Activated CD4-positive, alpha-beta T cell treated with anti-CD3 and anti-CD28 coated beads, Interleukin-2, amount 50 U/mL, for 1 hour (primary cell): ENCODE measurements at places on chromosomes 6 and 20.

DNA sequence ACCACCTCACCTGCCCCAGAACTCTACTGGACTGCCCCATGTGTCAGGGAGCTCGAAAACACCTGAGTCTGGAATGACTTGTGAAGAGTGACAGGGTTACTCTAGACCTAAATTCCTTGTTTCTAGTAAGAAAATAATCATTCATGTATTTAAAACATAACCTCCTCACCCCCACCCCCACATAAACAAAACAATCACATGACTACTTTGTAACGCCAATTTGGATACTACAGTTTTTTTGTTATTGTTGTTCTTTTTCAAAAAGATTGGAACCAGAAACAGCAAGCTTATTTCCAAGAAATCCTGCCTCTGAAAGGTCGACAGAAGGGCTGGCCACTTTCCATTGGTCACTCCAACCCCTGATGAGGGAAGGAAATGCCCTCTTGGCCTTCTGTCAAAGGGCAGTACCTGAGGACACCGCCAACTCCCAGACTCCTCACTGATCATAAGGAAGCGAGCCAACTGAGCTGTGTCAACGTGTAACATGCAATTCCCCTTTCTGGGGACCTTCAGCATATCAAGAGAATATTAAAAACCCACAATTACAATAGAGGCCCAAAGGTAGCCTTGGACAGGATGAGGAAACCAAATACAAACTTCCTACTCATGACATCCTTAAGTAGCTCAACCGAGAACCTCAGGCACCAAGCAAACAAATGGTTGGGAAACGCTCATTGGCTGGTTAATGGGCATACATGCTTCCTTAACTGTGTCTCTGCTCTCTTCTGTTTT, 2.6 kb downstream of the MCUR1 start:
- DNase-seq, result no peak

DNA sequence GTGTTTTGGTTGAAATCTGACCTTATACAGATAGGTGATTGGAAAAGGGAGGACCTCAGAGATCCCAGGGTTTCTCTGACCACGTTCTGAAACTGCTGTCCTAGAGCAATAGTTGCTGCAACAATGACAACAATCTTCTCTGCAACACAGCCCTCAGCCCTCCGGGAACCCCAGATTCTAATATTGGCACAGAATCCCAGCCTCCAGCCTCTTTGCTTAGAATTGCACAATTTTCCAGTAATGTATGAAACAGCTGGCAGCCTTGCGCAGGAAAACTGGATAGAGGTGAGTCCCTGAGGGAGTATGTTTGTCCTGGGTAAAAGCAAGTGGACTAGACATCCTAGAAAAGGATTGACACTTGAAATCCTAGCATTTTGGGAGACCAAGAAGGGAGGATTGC, 30.4 kb upstream of the PNRC1 start:
- DNase-seq, result no peak

GRCh38 chr6:21908161-21908848, 314.8 kb downstream of the SOX4 start:
- no peak for DNase-seq

- no peak for DNase-seq
Observed at GRCh38 chr20:891706-892080, 24.4 kb downstream of the ANGPT4 start.

- no peak for DNase-seq
Observed at GRCh38 chr6:148044261-148044751, 298.3 kb upstream of the SASH1 start.

GRCh38 chr6:15429141-15430110, 183.6 kb downstream of the JARID2 start:
- DNase-seq, result no peak
